Activated CD8-positive, alpha-beta memory T cell treated with anti-CD3 and anti-CD28 coated beads, Interleukin-2, amount 10 ng/mL, durations not matched to agents 7 days and 5 days (primary cell): ENCODE measurements at places on chromosomes 12 and 14.

- DNase-seq = no peak
Observed at GRCh38 chr12:79843978-79844377, 90.9 kb downstream of the PPP1R12A start.

- DNase-seq = no peak
Observed at GRCh38 chr14:102772781-102773570, 4.3 kb upstream of the TRAF3 start.

DNA sequence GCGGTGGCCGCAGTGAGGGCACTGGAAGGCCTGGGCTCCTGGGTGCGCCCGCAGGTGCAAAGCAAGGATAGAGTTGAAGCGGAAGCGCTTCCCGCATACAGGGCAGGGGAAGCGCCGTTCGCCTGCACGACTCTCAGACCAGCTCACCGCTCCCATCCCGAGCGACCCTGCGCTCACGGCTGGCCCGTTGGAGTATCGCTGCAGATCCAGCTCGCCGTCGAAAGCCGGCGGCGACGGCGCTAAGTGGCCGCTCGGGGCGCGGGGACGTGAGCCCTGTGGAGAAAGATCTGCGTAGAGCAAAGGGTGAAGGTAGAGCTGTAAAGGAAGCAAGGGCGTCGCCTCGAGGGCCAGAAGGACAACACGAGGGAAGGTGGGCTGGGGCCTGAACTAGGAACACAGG, 5.4 kb downstream of the ZNF219 start:
- no peak for DNase-seq

- no peak for DNase-seq
Observed at GRCh38 chr14:32217301-32217700, 14.2 kb upstream of the RNU6-8 start.

DNA sequence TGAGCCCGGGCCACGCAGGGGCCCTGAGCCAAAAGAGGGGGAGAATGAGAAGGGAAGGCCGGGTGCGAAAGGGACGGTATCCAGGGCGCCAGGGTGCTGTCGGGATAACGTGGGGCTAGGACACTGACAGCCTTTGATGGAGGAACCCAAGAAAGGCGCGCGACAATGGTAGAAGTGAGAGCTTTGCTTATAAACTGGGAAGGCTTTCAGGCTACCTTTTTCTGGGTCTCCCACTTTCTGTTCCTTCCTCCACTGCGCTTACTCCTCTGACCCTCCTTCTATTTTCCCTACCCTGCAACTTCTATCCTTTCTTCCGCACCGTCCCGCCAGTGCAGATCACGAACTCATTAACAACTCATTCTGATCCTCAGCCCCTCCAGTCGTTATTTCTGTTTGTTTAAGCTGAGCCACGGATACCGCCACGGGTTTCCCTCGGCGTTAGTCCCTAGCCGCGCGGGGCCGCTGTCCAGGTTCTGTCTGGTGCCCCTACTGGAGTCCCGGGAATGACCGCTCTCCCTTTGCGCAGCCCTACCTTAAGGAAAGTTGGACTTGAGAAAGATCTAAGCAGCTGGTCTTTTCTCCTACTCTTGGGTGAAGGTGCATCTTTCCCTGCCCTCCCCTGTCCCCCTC, 3.0 kb downstream of the SSTR1 start:
- no peak for DNase-seq

GRCh38 chr14:82720946-82721345, 1187.3 kb upstream of the SEL1L start:
- no peak for DNase-seq

GRCh38 chr12:47238669-47239114, 158.9 kb upstream of the AMIGO2 start:
- no peak for DNase-seq

GRCh38 chr12:44616402-44616801, 259.7 kb downstream of the NELL2 start:
- DNase-seq = no peak

DNA sequence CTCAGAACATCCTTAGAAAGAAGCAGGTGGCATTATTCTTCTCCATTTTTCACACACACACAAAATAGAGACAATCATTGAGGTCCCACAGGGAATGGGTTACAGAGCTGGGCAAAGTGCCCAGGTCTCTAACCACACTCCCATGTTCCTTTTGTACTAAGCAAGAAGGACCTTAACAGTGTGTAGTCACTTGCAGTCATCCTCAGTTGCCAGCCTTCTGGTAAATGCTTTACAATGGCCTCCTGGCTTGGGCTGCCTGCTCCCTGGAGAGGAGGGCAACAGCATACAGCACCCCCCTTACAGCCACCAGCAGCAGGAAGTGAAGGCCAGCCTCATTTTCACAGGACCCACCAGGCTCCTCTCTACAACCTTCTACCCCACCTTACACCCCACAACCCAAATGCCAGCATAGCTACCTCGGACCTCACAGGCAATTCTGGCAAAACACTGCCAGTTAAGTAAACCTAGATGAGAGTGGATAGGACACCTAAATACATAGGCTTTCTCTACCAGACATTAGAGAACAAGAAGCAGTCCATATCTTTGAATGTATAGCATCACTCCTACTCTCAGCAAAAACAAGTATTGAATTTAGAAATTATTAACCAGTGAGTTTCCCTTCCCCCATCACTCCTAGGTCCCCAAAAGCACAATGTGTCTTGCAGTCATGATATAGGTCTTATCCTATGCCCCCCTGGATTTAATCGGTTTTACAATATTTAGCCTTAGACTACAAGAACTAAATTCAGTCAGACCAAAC, 88.1 kb downstream of the PPP2R5E start:
- DNase-seq = no peak

DNA sequence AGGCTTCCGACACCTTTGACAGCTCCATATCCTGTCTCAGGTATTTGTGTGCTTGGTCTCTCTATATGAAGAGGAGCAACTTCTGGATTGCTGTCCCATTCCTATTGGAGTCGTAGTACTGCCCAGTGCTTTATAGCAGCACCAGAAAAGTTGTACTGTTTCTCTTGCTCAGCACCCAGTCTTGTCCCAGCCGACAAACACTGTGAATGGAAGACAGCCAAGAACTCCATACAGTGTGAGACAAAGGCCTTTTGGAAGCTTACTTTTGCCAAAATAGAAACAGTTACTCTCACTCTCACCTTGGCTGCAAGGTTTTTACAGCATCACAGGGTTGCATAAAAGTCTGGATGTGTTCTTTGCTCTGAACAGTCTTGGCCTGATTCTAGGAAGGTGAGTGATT, 105.3 kb downstream of the TGFB3 start:
- DNase-seq = no peak

DNA sequence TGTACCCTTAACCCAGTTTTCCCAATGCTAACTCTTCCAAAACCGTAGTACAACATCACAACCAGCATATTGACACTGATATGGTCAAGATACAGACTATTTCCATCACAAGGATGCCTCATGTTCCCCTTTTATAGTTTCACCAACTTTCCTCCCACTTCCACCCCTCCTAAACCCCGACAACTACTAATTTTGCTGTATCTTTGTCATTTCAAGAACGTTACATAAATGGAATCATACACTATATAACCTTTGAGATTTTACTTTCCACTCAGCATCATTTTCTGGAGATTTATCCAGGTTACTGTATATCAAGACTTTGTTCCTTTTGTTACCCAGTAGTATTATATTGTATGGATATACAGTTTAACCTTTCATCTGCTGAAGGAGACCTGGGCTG, 88.9 kb downstream of the MED13L start:
- DNase-seq = no peak

GRCh38 chr12:32918890-32919801, 22.6 kb upstream of the PKP2 start:
- DNase-seq = no peak

DNA sequence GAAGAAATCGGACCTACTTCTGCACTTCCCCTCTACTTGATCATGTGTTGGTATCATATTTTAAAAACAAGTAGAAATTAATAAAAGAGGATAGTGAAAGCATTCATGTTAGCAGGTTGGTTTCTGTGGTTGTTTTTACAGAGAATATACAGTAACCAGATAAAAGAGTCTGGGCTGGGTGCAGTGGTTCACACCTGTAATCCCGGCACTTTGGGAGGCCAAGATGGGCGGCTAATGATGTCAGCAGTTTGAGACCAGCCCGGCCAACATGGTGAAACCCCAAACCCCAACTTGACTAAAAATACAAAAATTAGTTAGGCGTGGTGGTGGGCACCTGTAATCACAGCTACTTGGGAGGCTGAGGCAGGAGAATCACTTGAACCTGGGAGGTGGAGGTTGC, 55.9 kb downstream of the LRP6 start:
- DNase-seq = peak; percentile 42

- no peak for DNase-seq
Observed at GRCh38 chr14:91233936-91234790, 10.3 kb downstream of the GPR68 start.

DNA sequence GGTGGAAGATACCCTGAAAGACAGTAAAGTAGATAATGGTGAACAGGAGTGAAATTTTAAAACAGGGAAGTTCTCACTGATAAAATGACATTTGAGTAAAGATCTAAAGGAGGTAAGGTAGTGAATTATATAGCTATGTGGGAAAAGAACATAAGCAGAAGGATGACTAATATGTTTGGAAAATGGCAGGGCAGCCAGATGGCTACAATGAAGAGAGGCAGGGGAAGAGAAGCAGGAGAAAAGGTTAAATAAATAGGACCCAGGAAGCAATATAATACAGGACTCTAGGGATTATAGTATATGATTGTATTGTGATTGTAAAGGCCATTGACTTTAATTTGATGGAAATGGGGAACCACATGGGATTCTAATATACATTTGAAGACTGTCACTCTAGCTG, 33.0 kb downstream of the SCFD1 start:
- DNase-seq = no peak

DNA sequence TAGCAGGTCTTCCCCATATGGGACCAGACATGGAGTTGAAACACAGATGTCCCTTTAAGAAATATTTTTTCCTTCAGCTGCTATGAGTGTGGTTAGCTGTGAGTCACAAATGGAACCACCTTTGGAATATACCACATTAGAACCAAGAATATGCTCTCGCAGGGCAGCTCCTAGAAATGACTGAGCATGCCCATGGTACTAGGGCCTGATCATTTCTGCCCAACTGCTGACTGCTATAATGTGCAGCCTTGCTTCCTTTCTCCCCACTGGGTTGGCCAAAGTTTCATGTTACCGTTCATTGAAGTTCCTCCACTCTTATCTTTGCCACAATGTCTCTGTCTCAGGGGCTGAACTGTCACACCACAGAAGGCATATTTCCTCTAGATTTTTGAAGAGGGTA, 1074.6 kb downstream of the FLRT2 start:
- DNase-seq = no peak

DNA sequence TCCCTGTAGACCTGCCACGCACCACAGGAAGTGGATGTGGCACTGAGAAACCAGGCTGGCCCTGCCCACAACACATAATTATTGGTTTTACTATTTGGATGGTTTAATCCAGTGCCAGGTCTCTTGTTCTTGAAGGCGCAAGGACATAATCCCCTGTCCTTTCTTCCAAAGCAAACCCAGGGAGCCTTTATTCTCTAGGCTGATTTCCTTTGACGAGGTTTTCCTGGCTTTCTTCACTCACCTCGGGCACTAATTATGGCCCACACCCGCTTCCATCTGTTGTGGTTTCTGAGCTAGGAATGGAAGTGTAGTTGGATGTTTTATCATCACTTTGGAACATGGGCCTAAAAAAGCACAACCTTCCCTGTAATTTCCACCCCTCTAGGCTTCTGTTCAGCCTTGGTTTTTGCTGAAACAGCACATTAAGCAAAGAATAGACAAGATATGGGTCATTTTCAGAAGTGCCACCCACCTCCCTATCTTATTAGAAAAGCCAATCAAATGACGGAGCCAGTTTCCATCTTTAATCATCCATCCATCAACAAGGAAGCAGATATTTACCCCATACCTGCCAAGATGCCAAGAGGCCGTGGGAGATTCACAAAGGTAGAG, 73.9 kb downstream of the PPP1R36 start:
- DNase-seq = no peak

DNA sequence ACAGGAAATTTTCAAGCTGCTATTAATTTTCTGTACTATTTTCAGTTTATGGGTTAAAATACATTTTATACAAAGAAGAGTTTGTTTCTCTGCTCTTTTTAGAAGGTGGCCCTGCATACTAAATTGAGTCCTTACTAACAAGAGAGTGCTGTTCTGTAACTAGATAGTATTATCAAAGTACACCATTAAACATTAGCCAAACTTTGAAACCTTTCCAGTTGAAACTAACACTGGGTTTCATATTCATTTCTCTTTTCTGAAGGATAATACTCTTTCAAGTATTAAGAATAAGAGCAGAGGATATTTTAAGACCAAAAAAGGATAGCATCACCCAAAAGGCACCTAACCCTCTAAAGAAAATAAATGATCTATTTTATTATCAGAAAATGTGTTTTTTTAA, 47.2 kb downstream of the PEBP1 start:
- no peak for DNase-seq

DNA sequence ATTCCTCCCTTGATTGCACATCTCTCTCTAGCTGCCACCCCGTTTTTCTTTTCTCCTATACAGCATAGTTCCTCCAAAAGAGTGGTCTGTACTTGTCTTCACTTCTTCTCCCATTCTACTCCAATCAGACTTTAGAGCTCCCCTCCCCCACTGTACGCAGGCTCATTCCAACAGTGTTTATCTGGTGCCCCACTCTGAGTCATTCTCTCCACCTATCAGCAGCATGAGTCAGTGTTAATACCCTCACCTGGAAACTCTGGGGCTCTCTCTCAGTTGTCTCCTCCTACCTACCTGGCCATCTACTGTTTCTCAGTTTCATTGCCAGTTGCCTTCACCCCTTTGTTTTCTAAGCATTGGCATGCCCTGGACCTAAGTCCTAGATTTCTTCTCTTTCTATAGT, 175.1 kb upstream of the ARHGAP5 start:
- DNase-seq = no peak

DNA sequence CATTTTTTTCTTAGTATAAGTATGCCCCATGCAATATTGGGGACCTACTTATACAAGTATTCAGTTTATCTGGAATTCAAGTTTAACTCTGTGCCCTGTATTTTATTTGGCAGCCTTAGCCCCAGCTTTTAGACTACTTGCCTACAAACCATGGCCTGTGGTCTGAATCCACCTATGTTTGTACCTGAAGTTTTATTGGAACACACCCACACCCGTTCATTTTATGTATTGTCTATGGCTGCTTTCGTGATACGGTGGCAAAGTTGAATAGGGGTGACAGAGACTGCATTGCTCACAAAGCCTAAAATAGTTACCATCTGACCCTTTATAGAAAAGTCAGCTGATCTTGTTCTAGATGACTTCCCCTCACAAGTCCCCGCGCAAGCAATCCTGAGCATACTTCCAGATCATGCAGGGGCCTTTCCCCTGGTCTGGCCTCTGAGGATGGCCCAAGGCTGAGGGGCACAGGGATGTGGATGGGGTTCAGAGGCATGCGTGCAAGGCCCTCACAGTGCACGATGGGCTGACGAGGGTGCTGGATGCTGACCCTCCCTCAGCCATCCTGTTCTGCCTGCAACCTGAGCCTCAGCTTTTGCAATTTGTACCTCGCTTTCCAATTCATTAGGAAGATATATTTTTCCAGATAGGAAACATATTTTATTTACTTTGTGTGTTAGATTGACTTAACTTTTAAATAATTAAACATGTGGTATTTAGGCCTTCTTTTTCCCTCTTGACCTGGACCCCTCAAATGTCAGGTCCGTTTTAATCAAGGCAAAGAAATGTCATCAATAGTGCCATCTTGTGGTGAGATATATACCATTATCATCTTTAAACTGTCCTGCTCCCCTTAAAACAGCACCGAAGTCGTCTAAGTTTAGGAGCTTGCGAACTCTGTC, 527.3 kb upstream of the CCDC196 start:
- DNase-seq = no peak

- DNase-seq = no peak
Observed at GRCh38 chr14:34368971-34369647, 92.9 kb downstream of the SPTSSA start.
